ENCODE measurements at places on chromosomes 6 and 20. TPM values are rescaled to one million over a fixed set of nuclear protein-coding genes. Genes with fewer than 3 reads are reported as not detected.

The PRL gene
- total RNA-seq: not detected

The ORC3 gene
- 23.1 TPM for total RNA-seq

The GLP1R gene
- not detected for total RNA-seq

The PPP1R16B gene
- total RNA-seq: 0.41 TPM

GRCh38 chr20:62232194-62232593, 6.1 kb upstream of the OSBPL2 start:
- no peak for DNase-seq
- no peak overlapping the region for H3K4me3 ChIP-seq
- H3K27ac ChIP-seq: no peak overlapping the region

The MCHR2 gene
- not detected for total RNA-seq

DNA sequence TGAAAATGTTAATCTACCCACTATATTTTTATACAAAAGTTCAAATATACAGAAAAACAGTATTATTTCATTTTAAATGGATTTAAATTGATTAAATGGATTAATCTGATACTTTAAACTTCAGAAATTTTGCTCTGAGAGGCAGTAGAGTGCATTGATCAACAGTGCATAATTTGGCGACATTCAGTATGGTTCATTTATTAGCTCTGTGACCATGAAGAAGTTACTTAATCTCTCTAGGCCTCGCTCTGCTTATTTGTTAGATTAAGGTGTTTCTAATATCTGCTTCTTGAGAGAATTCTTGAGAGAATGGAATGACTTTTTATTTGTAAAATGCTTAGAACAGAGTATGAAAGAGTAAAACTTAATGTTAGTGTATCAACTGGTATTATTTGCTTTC, 8.9 kb downstream of the PDE7B start:
- H3K4me3 ChIP-seq: no peak overlapping the region
- H3K27me3 ChIP-seq: no peaks in the 10 kb centered on the region
- DNase-seq: no peak
- no peak overlapping the region for H3K27ac ChIP-seq
- no peaks in the 10 kb centered on the region for H3K4me1 ChIP-seq
- H3K36me3 ChIP-seq: no peaks in the 10 kb centered on the region

- no peak overlapping the region for H3K4me3 ChIP-seq
- H3K4me1 ChIP-seq: peaks cover 3% of the 10 kb centered on the region
- H3K27ac ChIP-seq: no peak overlapping the region
- no peaks in the 10 kb centered on the region for H3K36me3 ChIP-seq
- no peak for DNase-seq
Observed at GRCh38 chr6:137315081-137315480, 95.9 kb upstream of the IFNGR1 start.

DNA sequence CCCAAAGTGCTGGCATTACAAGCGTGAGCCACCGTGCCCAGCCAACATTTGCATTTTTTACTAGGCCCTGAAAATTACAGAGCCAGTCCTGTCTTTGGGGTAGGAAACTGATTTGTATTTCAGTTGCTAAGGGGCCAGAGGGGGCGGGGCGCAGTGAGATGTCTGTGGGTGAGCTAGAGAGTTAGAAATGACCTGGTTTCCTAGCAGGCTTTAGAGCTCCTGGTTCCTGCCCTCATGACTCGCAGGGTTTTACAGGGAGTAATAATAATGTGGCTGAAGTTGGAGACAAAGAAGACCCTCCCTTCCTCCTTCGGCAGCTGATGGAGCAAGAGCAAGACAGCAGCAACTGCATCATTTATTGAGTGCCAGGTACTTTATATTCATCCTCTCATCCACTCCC, 131.5 kb downstream of the TFAP2C start:
- H3K4me3 ChIP-seq: no peak overlapping the region
- no peak overlapping the region for H3K27ac ChIP-seq
- no peaks in the 10 kb centered on the region for H3K36me3 ChIP-seq
- no peaks in the 10 kb centered on the region for H3K4me1 ChIP-seq

DNA sequence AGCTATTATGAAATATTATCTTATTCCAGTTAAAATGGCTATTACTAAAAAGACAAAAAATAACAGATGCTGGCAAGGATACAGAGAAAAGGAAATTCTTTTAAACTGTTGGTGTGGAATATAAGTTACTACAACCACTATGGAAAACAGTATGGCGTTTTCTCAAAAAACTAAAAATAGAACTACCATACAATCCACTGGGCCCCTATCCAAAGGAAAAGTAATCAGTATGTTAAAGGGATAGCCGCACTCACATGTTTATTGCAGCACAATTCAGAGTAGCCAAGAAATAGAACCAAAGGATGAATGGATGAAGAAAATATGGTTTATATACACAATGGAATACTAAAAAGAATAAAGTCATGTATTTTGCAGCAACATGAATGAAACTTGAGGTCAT, 303.8 kb upstream of the ECI2 start:
- DNase-seq: no peak
- no peaks in the 10 kb centered on the region for H3K36me3 ChIP-seq
- no peaks in the 10 kb centered on the region for H3K27me3 ChIP-seq
- no peaks in the 10 kb centered on the region for H3K4me1 ChIP-seq

The PPP1R3D gene
- 5.2 TPM for total RNA-seq

- no peak overlapping the region for H3K27ac ChIP-seq
- H3K4me1 ChIP-seq: no peaks in the 10 kb centered on the region
- DNase-seq: no peak
- no peaks in the 10 kb centered on the region for H3K27me3 ChIP-seq
- no peak overlapping the region for H3K4me3 ChIP-seq
Observed at GRCh38 chr6:127190552-127190951, 72.1 kb downstream of the RSPO3 start.
